ENCODE measurements at places on chromosomes 12 and 14. TPM values are rescaled to one million over a fixed set of nuclear protein-coding genes. Genes with fewer than 3 reads are reported as not detected.

SOX5 gene
- polyA plus RNA-seq, result 35.8 TPM

CACNB3 gene
- 37.2 TPM for polyA plus RNA-seq

RBM25 gene
- 207 TPM for polyA plus RNA-seq

PSMC6 gene
- polyA plus RNA-seq, result 156 TPM

TAS2R31 gene
- 2.1 TPM for polyA plus RNA-seq

NTF3 gene
- 2.4 TPM for polyA plus RNA-seq

- no peak for DNase-seq
Measured at GRCh38 chr12:17829813-17830212, 260.2 kb downstream of the RERGL start.

GRCh38 chr12:14416658-14417057, 51.2 kb downstream of the ATF7IP start:
- DNase-seq, result peak; percentile 69

- DNase-seq, result no peak
Measured at GRCh38 chr12:132711080-132711843, 620 bp downstream of the PGAM5 start.

DNA sequence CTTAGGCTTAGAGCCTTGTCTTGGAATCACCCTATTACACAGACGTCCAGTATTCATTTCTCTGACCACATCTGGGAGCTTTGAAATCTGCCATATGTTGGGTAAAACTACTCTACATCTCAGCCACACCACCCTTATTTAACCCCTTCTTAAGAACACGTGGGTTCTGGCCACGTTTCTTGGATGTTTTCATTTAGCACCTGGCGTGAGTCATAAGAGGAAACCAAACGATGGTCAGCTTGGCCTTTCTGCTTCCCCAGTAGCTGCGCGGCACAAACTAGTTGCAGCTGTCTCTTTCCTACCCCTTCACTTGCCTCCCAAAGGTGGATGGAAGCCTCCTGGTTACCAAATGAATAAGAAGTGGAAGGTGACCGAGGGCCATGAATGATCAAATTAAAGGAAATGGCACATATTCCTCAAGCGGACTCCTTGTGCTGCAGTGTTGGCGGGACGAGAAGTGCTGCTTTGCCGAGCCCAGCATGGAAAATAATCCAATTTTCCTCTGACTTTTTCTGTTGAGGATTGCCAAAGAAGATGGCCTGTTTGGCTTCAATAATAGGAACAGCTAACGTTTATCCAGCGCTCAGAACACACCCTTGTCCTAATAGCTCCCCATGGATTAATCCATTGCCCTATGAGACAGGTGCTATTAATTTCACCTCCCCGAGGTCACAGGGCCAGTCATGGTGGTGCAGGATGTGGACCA, 154.1 kb downstream of the ZNF664 start:
- no peak for DNase-seq

All from right lung (tissue), 10 donors.